CD4-positive, CD25-positive, alpha-beta regulatory T cell (primary cell): ENCODE measurements at places on chromosomes 7 and 10. TPM values are rescaled to one million over a fixed set of nuclear protein-coding genes. Genes with fewer than 3 reads are reported as not detected.

Gene FANK1
- 51.8 TPM for polyA plus RNA-seq

Gene ZNF316
- 1.1 TPM for polyA plus RNA-seq

Gene HSPA12A
- 2.1 TPM for polyA plus RNA-seq

DNA sequence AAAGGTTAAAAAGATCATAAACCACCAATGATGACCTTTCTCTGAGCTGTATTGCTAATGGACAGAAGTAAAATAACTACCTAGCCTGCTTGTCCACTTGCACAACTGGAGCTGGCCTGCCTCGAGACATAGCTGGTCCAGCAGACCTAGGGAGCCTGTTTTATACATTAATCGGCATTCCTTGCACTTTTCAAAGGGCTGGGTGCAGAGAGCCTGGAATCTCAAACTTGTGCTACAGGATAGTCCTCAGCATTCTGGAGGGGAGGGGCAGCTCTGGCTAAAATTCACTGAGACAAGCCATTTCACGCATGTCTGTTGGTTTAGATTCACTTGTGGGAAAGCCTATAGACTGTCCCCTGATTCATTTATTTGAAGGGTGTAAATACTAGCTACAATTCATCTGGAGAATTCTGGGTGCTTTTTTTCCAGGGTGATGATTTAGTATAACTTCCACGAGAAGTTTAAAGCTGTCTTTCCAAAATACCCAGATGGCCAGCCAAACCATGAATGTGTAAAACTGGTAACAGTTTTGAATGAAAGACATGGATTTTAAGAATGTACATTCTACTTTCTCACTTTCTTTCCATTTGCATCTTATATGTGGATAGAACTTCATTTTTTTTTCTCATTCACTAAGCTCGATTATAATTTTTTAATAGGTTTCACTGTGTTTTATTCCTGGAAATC, 389.4 kb downstream of the KCNMA1 start:
- no peak for DNase-seq

GRCh38 chr10:112446055-112446854, 459 bp downstream of the ZDHHC6 start:
- no peak for DNase-seq

DNA sequence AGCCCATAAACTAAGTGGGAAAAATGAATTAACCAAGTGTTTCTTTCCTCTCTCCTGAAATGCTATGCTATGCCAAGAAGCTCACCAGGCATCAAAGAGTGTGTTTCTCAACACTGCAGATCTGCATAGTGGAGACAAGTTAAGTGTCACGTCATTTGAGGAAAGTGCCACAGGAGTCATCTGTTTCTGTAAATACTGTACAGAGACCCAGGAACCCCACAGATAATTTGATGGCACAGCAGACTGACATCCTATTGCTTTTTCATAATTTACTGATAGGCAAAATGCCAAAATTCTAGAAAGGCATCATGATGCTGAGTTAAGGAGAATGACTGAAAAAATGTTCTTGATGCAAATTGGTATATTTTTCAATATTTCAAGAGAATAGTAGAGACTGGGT, 124.3 kb downstream of the NRCAM start:
- DNase-seq: no peak

DNA sequence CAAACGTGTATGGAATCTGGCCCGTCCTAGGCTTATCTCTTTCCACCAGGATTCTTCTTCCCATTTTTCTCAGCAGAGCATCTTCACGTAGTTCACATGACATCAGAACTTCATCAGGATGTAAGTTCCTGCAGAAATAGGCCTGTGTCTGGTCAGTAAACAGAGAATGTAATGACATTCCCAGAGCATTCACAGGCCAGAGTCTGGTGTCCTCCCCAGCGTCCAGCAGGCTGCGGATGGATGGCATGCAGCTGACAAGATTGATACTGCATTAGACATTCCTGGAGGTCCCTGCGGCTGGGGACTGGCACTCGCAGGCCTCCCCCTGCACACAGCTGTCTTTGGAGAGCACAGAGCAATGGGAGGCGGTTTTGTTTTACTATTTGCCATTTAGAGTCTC, 28.7 kb downstream of the MGMT start:
- DNase-seq: no peak

DNA sequence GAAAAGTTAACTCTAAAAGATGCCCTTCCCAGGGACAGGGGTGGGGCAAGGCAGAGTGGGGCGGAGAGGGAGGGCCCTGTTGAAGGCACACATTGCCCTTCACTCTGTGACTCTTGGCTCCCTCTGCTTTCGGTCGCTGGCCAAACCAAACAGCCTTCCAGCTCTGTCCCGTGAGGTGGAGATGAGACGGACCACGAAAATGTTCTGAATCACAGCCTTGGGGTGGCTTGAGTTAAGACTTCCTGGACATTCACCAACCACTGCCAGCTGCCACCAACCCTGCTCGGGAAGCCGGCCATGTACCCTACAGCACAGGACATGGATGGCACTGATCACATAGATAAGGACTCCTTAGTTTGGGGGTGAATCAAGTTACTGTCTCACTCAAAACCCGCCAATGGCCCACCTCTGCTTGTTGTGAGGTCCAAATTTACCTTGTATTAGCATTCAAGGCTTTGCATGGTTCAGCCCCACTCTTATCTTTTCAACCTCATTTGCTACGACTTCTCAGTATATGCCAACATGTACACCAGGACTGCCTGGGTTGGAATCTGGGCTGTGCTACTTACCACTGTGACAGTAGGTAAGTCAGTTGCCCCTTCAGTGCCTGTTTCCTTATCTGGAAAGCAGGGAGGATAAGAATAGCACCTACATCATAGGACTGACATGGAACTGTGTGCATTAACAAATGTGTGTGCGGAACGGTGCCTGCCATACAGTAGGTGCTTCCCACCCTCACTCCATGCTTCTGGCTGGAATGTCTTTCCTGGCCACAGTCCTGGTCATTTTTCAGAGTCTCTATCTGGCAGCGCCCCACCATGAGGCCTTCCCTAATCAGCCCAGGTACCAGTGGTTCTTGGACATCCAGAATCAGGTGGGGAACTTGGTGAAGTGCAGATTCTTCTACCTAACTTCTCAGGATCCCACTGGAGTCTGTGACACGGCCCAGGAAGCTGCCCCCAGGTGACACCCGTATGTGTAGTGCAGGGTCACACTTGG, 28.0 kb downstream of the ITPRIP start:
- DNase-seq: no peak
